ENCODE measurements at places on chromosomes 3 and 15. TPM values are rescaled to one million over a fixed set of nuclear protein-coding genes. Genes with fewer than 3 reads are reported as not detected.

- H3K4me1 ChIP-seq, result no peaks in the 10 kb centered on the region
- H3K36me3 ChIP-seq, result no peaks in the 10 kb centered on the region
- DNase-seq, result no peak
- no peaks in the 10 kb centered on the region for H3K27me3 ChIP-seq
- H3K4me3 ChIP-seq, result no peak overlapping the region
These were observed 4.3 kb downstream of the SHF start for GRCh38 chr15:45183511-45183910.

DNA sequence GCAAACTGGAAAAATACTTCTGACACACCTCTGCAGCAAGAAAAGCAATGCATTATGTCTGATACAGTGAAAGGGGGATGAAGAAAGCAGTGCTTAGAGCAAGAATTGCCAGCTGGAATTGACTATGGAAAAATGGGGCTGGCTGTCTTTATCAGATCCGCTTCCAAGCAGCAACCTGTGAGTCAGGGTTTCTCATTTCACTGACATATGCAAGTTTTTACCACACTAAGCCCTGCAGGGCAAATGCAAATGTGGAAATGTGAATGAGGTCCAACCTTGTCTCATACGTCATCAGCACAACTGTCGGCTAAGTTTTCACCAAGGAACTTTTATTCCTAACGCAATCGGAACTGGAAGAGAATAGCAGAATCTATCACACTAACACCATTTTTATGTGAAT is 172.5 kb upstream of the GADL1 start:
- H3K27ac ChIP-seq, result no peak overlapping the region
- H3K27me3 ChIP-seq, result no peaks in the 10 kb centered on the region
- DNase-seq, result peak; percentile 11
- H3K4me3 ChIP-seq, result no peak overlapping the region

DNA sequence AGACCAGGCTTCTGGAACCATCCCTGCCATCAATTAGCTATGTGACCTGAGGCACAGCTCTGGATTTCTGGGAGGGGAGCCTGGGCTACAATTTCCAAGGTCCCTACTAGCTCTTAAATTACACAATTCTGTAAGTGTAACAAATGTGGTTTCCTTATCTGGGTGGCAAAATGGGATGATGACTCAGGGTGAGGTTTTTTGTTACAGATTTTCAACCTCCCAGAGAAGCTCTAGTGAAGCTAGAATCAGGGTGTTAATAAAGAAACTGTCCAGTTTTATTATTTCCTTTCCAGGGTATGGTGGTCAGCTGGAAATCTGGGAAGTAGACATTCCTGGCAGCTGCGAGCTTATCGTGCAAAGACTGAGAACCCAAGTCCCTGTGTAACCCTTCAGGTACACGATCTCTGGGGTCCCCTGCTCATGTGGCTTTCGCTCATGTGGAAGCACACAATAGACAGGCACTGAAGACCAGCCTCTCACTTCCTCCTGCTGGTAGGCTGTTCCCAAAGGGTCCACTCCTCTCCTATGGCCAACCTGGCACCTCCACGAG is 7.3 kb downstream of the RAB27A start:
- DNase-seq, result no peak
- H3K4me1 ChIP-seq, result peaks cover 21% of the 10 kb centered on the region
- H3K27me3 ChIP-seq, result no peaks in the 10 kb centered on the region
- H3K27ac ChIP-seq, result peak overlapping the region; percentile 69
- no peak overlapping the region for H3K4me3 ChIP-seq

BCL2A1 gene
- total RNA-seq, result 1.0 TPM

SLC12A1 gene
- not detected for total RNA-seq

- no peak overlapping the region for H3K4me3 ChIP-seq
- H3K27me3 ChIP-seq, result no peaks in the 10 kb centered on the region
- peaks cover 6% of the 10 kb centered on the region for H3K4me1 ChIP-seq
- H3K27ac ChIP-seq, result no peak overlapping the region
- H3K36me3 ChIP-seq, result no peaks in the 10 kb centered on the region
These were observed 8.5 kb upstream of the ANPEP start for GRCh38 chr15:89822951-89823711.

KBTBD13 gene
- total RNA-seq, result not detected

DNA sequence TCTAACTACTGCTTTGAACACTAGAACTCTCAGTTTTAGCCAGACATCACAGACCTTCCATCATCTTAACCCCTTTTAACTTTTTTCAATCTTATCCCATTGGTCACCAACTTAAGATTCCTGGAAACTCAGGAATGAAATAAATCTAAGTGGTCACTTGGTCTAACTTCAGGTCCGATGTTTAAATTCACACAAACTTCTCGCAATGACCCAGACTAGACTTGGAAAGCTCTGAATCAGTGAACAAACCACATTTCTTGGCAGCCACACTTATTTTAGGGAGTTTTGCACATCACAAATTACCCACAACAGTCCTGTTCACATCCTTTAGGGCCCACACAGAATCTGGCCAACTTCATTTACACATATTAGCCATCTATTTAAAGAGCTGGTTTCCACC is 118.9 kb downstream of the MAGI1 start:
- no peak overlapping the region for H3K27ac ChIP-seq
- H3K4me1 ChIP-seq, result peaks cover 3% of the 10 kb centered on the region
- H3K4me3 ChIP-seq, result no peak overlapping the region
- H3K27me3 ChIP-seq, result no peaks in the 10 kb centered on the region

GRCh38 chr3:113057117-113057516 is 66.3 kb downstream of the GTPBP8 start:
- no peak overlapping the region for H3K27ac ChIP-seq
- H3K4me1 ChIP-seq, result no peaks in the 10 kb centered on the region
- no peaks in the 10 kb centered on the region for H3K36me3 ChIP-seq
- DNase-seq, result no peak
- H3K4me3 ChIP-seq, result no peak overlapping the region

FAM81A gene
- total RNA-seq, result 0.95 TPM

- H3K4me3 ChIP-seq, result no peak overlapping the region
- no peaks in the 10 kb centered on the region for H3K36me3 ChIP-seq
- no peak for DNase-seq
- H3K27ac ChIP-seq, result no peak overlapping the region
These were observed 163.8 kb upstream of the MBNL1 start for GRCh38 chr3:152104847-152105415.

DNA sequence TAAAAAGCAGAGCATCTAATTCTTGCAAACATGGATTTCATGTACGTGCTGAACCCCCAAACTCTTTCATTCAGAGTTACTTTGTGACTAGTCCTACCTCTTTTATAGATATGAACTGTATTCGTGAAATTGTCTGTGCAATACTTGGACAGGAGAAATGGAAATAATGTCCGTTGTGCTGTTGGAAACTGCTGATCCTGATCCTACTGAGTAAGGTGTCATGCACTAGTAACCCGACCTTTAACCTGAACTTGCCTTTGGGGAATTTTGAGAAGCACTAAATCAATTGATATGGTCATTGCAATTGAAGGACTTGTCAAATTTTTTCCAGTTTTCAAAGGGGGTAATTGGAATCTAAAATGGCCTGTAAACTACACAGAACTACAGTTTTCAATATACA is 856.4 kb downstream of the ROBO1 start:
- H3K4me1 ChIP-seq, result no peaks in the 10 kb centered on the region
- DNase-seq, result no peak
- no peak overlapping the region for H3K4me3 ChIP-seq
- H3K27me3 ChIP-seq, result no peaks in the 10 kb centered on the region
- H3K27ac ChIP-seq, result no peak overlapping the region
- no peaks in the 10 kb centered on the region for H3K36me3 ChIP-seq

DNA sequence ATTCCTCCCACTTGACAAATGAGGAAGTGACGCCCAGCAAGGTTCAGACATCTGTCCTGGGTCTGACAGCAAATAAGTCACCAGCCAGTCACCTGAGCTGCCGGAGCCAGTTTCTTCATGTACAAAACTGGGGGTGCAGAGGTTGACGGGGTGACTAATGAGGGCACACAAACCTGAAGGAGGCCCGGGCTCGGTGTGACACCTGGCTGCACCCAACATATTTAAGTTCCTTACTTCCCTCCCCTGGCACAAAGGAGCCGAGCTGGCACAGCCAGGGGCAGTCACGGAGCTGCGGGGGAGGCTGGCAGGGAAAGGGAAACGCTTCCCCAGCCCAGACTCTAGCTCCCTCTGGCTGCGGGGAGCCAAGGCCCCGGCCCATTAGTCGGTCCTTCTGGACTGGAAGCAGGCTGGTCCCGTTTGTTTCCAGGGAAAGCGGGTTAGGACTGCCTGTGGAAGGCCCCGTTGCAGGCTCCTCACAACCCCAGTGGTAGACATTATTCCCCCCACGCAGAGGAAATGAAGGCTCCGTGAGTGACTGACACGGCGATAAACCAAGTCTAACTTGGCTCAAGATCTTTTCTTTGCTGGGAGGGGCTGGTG is 2.3 kb downstream of the FBXL22 start:
- peak overlapping the region; percentile 90 for H3K27ac ChIP-seq
- no peaks in the 10 kb centered on the region for H3K27me3 ChIP-seq
- peaks cover 4% of the 10 kb centered on the region for H3K4me1 ChIP-seq

DNA sequence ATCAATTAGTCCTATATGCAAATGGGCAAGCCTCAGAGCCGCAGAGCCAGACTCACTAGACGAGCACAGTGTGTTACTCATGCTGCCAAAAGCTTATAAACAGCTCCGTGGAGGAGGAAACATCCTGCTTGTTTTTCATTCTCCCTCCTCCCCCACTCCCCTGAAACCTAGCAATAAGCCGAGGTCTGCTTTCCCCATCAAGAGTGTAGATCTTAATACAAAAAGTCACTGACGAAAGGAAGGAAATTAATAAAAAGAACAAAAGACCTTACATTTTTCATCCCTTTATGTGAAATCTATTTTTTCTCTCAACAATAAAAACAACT is 88.5 kb downstream of the XXYLT1 start:
- no peak for DNase-seq
- H3K27me3 ChIP-seq, result no peaks in the 10 kb centered on the region
- H3K27ac ChIP-seq, result no peak overlapping the region
- no peak overlapping the region for H3K4me3 ChIP-seq
- H3K36me3 ChIP-seq, result no peaks in the 10 kb centered on the region

DNA sequence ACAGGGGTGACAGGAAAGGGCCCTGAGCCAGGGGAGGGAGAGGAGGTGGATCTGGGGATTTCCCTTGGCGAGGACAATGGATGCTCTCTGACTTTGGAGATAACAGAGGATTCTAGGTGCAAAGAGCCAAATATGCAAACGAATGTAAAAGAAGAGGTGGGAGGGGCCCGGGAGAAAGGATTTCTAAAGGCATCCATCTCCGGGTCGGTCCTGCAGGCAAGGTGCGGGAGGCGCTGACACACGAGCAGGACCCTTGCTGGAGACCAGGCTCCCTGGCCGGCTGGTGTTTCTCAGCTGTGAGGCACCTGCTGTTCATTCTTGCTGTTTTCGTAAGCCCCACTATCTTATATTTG is 115.2 kb upstream of the TLE3 start:
- H3K4me3 ChIP-seq, result no peak overlapping the region
- H3K27me3 ChIP-seq, result no peaks in the 10 kb centered on the region

DNA sequence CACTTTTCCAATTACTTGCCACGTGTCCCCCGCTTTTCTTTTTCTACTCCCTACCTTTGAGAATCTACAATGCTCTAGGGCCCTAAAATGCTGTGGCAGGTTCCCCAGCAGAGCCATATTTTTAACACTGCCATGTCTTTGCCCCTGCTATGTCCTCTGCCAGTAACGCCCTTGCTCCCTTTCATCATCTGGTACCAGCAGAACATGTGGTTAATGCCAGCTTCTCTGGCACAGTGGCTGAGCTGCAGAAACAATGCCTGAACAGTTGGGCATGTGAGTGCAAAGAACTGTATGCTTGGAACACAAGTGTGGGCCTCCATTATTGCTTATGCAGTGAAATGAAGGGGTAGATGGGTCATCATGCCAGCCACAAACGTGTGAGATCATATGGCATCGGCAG is 287.6 kb downstream of the NEK10 start:
- H3K4me3 ChIP-seq, result no peak overlapping the region
- no peak overlapping the region for H3K27ac ChIP-seq
- H3K4me1 ChIP-seq, result no peaks in the 10 kb centered on the region
- no peaks in the 10 kb centered on the region for H3K36me3 ChIP-seq
- no peaks in the 10 kb centered on the region for H3K27me3 ChIP-seq
- no peak for DNase-seq

DNA sequence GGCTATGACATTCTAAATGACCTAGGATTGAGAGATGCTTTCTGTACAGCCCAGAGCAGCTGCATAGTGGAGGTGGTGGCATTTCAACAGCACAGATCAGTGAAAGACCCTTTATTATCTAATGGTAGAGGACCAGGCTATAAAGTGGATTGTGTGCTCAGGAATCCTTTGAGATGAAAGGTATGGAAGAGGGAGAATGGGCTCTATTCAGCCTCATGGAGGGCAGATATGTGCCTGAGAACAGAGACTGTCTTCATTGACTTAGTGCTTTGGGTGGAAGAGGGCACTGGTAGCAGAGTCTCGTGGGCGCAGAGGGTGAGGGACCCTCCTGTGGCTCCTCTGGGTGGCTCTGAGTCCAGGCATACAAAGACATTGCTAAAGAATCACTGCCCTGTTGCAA is 130.0 kb upstream of the SLC24A5 start:
- H3K27me3 ChIP-seq, result no peaks in the 10 kb centered on the region
- H3K36me3 ChIP-seq, result no peaks in the 10 kb centered on the region
- no peak overlapping the region for H3K4me3 ChIP-seq
- H3K27ac ChIP-seq, result no peak overlapping the region
- DNase-seq, result no peak

DOCK3 gene
- 0.37 TPM for total RNA-seq

DNA sequence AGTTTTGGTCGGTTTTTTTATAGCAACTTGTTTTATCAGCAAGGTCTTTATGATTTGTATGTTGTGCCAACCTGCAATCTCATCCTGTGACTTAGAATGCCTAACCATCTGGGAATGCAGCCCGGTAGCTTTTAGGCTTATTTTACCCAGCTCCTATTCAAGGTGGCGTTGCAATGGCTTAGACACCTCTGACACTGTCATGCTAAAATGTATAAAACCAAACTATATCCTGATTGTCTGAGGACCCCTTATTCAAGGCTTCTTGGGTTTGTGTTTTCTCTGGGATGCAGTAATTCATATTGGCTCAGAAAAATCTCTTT is 209.0 kb upstream of the ALCAM start:
- DNase-seq, result no peak
- H3K36me3 ChIP-seq, result no peaks in the 10 kb centered on the region
- H3K4me3 ChIP-seq, result no peak overlapping the region
- H3K27ac ChIP-seq, result no peak overlapping the region
- no peaks in the 10 kb centered on the region for H3K4me1 ChIP-seq

DNA sequence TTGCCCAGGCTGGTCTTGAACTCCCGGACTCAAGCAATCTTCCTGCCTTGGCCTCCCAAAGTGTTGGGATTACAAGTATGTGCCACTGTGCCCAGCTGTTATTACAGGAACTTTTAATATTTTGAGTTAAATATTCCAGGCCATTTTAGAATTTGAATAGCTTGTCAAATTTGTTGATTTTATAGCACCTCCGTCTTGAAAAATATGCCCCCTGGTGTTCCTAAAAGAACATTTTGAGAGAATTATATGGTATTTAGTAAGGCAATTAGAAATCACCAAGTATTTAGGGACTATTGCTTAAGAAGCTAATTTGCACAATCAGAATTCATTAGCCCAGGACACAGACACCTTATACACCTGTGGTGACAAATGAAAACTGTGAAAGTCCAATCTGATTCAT is 23.7 kb downstream of the PDE8A start:
- no peaks in the 10 kb centered on the region for H3K27me3 ChIP-seq
- no peak for DNase-seq
- peaks cover 20% of the 10 kb centered on the region for H3K4me1 ChIP-seq
- no peak overlapping the region for H3K27ac ChIP-seq
- H3K4me3 ChIP-seq, result no peak overlapping the region

GRCh38 chr3:26347150-26347549 is 275.4 kb upstream of the LRRC3B start:
- no peaks in the 10 kb centered on the region for H3K36me3 ChIP-seq
- no peak overlapping the region for H3K4me3 ChIP-seq
- H3K4me1 ChIP-seq, result no peaks in the 10 kb centered on the region
- no peak for DNase-seq
- H3K27me3 ChIP-seq, result no peaks in the 10 kb centered on the region

COL6A6 gene
- total RNA-seq, result 0.03 TPM
